ENCODE measurements at places on chromosomes 7 and 10. TPM values are rescaled to one million over a fixed set of nuclear protein-coding genes. Genes with fewer than 3 reads are reported as not detected.

GRCh38 chr7:108045669-108046068 is 42.7 kb upstream of the LAMB1 start:
- H3K4me1 ChIP-seq: peaks cover 2% of the 10 kb centered on the region
- no peak overlapping the region for H3K27ac ChIP-seq
- no peak for DNase-seq

The VKORC1L1 gene
- total RNA-seq: 21.9 TPM

DNA sequence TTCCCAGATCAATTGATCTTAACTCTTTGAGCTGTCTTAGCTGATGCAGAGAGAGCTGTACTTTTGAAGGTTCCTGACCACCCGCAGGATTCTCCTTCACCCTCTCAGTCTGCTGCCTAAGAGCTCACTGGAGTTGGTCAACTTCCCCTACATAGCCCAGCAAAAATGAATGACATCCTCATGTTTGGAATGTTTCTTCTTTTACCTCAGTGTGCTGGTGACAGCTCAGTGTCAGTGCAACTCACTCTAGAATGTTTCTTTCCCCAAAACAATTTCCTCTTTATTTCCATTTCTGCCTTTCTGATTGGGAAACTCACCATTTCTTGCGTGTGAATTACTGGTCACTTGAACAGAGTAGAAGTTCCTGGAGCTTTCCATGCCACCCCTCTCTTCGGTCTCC is 48.7 kb downstream of the LSMEM1 start:
- peaks cover 2% of the 10 kb centered on the region for H3K27me3 ChIP-seq
- no peak overlapping the region for H3K4me3 ChIP-seq
- no peak overlapping the region for H3K27ac ChIP-seq
- no peaks in the 10 kb centered on the region for H3K36me3 ChIP-seq

The PLEKHA8 gene
- total RNA-seq: 13.5 TPM

GRCh38 chr10:98878418-98878817 is 357.2 kb downstream of the HPSE2 start:
- no peak overlapping the region for H3K4me3 ChIP-seq
- peaks cover 3% of the 10 kb centered on the region for H3K4me1 ChIP-seq
- H3K27me3 ChIP-seq: no peaks in the 10 kb centered on the region
- H3K36me3 ChIP-seq: no peaks in the 10 kb centered on the region

- H3K36me3 ChIP-seq: no peaks in the 10 kb centered on the region
- no peak overlapping the region for H3K27ac ChIP-seq
- no peaks in the 10 kb centered on the region for H3K27me3 ChIP-seq
- DNase-seq: no peak
- H3K4me3 ChIP-seq: no peak overlapping the region
- H3K4me1 ChIP-seq: no peaks in the 10 kb centered on the region
Measured at GRCh38 chr7:80773787-80774508, 135.5 kb downstream of the CD36 start.

- no peaks in the 10 kb centered on the region for H3K27me3 ChIP-seq
- no peak overlapping the region for H3K27ac ChIP-seq
- no peak for DNase-seq
Measured at GRCh38 chr10:89428877-89429276, 14.5 kb downstream of the IFIT5 start.

- no peaks in the 10 kb centered on the region for H3K4me1 ChIP-seq
- no peaks in the 10 kb centered on the region for H3K36me3 ChIP-seq
- no peaks in the 10 kb centered on the region for H3K27me3 ChIP-seq
- no peak overlapping the region for H3K27ac ChIP-seq
- no peak for DNase-seq
Measured at GRCh38 chr10:57395923-57396322, 871.8 kb downstream of the IPMK start.

DNA sequence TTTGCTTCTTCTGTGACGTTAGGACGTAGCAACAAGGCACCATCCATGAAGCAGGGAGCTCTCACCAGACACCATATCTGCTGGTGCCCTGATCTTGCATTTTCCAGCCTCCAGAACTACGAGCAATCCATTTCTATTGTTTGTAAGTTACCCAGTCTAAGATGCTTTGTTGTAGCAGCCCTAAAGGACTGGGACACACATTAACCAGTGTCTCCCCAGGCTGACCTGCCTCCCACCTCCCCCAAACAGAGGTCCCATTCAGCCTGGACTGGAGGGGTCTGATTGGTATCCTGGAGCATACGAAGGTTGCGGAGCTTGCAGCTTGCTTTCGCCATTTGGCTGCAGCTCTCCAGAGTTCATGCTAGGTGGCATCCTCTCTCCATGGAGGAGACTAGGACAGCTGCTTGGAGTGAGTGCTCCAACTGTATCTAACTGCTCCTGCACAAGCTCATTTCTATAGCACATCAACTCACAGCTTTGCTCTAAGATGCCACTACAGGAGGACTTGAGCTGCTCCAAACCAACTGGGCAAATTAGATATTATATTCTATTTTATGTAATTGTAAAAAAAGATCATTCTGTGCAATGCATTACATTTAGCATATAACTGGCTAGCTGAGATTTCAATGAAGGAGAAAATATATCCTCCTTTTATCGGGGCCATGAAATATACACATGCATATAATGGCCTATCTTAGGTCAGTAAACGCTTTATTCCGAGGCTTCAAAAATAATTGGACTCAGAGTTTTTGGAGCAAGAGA is 8.0 kb upstream of the GRK5 start:
- no peak overlapping the region for H3K4me3 ChIP-seq
- H3K27me3 ChIP-seq: no peaks in the 10 kb centered on the region
- H3K4me1 ChIP-seq: no peaks in the 10 kb centered on the region
- DNase-seq: peak; percentile 69
- H3K36me3 ChIP-seq: no peaks in the 10 kb centered on the region

The FBH1 gene
- total RNA-seq: 108 TPM

The SLC26A5 gene
- total RNA-seq: 0.57 TPM

Measured in aorta (tissue), 5 donors.